HEK293T (cell line): ENCODE measurements at places on chromosomes 2 and 18.

- no peak for DNase-seq
Observed at GRCh38 chr2:150357770-150358467, 129.5 kb downstream of the RND3 start.

DNA sequence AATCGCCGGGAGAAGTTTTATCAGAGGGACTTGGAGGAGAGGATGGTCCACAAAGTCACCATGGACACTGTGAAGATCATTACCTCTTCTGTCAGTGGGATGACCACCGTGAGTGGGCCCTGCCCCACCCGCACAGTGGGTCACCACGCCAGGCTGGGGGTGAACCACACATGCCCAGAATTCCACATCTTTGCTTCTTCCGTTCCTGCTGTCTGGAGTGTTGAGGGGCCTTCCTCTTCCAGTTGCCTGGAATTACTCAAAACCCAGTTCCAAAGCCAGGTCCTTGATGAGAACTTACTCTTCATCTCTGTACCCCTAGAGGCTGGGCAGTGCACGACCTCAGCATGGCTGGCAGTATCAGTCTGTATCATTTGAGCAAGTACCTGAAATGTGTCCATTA, 22.1 kb downstream of the MROH2A start:
- DNase-seq = no peak

DNA sequence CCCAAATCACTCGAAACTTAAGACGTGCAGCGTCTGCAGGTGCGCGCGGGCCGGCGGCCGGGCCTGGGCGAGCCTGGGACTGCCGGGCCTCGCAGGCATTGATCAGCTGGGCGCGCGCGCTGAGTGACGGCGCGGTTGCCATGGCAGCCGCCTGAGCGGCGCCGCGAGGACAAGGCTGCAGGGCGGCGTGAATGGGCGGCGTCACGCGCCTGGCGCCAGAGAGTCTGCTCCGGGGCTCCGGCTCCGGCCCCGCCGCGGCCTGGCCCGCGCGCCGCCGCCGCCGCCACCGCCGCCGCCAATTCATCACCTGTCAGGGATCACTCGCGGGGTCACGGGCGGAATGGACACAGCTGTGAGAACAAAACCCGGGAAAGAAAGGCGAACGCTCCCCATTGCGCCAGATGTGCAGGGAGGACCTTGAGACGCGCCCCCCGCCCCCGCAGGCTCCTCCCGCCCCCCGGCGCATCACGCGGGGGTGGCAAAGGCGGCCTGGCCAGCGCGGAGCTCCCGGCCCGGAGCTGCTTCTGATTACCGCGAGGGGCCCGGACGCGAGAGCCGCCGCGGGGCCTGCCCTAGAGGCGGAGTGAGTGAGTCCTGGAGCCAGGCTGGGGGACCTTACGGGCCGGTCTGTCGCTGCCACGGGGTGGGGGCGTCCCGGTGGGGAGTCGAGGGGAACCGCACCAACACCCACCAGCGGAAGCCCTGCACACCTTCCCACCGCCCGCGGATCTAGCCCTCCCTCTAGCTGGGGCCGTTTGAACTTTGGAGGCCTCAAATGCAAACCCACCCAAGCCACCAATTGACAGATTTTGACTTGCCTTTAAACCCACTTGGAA, 2.9 kb upstream of the ID2 start:
- peak; percentile 92 for DNase-seq

DNA sequence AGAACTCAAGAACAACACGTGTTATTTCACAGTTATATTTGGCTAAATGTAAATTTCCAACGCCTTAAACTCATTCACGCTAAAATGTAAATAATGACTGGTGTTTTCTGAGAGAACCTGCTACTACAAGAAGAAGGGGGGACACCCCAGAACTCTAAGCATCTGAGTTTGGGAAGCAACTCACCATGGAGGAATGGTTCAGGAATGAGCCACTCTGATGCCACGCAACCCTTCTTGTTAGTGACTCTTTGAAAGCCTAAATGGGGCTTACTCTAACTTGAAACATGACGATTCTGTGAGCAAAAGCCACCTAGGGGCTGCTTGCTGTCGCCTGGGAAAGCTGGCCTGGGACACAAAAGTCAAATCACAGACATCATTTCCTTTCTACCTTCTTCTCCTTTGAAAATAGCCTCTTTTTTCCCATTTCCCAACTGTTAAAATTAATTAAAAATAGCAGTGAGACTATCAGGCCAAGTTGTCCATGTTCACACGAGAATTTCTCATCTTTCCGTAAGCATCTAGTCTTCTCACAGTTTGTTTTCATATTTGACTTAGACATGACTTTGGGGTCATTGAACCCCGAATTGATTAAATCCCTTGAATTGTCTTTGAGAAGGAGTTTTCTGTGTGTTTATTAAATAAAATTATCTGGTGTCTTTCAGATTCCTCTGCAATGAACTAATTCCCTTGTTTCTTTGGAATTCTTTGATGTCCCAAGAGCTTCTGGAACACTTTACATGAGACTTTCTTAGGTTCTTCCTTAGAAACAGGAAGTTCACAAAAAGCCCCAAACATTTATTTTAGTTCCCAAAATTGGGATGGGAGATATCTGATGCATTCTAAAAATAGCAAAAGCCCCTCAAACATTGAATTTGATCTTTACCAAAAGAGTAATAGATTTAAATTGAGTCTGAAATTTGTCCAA, 75.5 kb upstream of the CABLES1 start:
- DNase-seq = no peak

GRCh38 chr2:28697602-28698149, 54.0 kb upstream of the PPP1CB start:
- no peak for DNase-seq

DNA sequence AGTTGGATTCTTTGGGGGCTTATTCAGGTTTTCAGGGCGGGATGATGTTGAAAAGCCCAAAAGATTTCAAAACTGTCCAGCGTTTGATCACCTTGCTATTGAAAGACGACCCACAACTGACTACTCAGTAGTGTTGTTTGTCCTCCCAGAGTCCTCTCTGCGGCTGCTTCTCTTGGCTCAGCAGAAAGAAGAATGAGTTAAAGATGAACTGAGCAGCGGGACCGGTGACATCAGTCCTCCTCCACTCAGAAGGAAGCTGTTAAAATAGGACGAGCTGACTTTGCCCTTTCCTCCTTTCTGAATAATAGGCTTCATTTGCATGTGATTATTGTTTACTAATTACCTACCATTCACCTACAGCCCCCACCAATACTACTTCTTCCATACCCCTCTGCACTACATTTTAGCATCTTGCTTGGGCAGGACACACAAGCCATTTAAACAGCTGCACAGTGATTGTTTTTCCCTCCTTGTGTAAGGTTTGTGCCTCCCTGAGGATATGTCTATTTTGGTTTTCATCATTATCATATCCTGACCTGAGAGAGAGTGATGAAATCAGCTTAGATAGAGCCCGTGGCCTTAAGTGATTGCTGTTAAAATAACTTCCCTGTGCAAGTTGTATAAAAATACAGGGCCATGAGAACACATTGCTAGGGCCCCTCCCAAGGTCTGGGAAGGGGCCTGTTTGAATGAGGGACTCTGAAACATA, 261.8 kb downstream of the FHOD3 start:
- DNase-seq = no peak
